MG63 (cell line): ENCODE measurements at places on chromosomes 13 and 19. TPM values are rescaled to one million over a fixed set of nuclear protein-coding genes. Genes with fewer than 3 reads are reported as not detected.

Gene KL
- total RNA-seq, result 0.59 and 2.1 TPM in 2 replicates

Gene RNF17
- total RNA-seq, result not detected in 2 replicates

Gene CAMSAP3
- 0.56 and 0.89 TPM in 2 replicates for total RNA-seq

Gene CLDN10
- not detected in 2 replicates for total RNA-seq

Gene ATP8A2
- total RNA-seq, result not detected in 2 replicates

Gene IL4I1
- 3.6 TPM in 1 of 2 replicates, not detected in the other for total RNA-seq

Gene METTL21C
- not detected in 2 replicates for total RNA-seq

Gene OR7D2
- not detected in 2 replicates for total RNA-seq

Gene PRPF31
- 88.3 and 112 TPM in 2 replicates for total RNA-seq

Gene PRTN3
- total RNA-seq, result not detected in 2 replicates

Gene DACT3
- total RNA-seq, result 1.5 and 1.7 TPM in 2 replicates

Gene ATP4A
- total RNA-seq, result not detected in 2 replicates

Gene RFPL4A
- total RNA-seq, result not detected in 2 replicates

Gene LILRA5
- total RNA-seq, result not detected in 2 replicates

Gene CEACAM16
- total RNA-seq, result 0.92 TPM in 1 of 2 replicates, not detected in the other

Gene GEMIN7
- total RNA-seq, result 28.2 and 73.6 TPM in 2 replicates

Gene TINCR
- total RNA-seq, result 0.10 and 0.23 TPM in 2 replicates

Gene TBXA2R
- total RNA-seq, result 1.9 and 2.1 TPM in 2 replicates

Gene CEACAM21
- not detected in 2 replicates for total RNA-seq

Gene ZNF468
- total RNA-seq, result 8.2 and 18.3 TPM in 2 replicates

Gene FOSB
- 0.33 TPM in 1 of 2 replicates, not detected in the other for total RNA-seq

Gene INSR
- total RNA-seq, result 3.9 and 7.6 TPM in 2 replicates

Gene TPRX1
- total RNA-seq, result not detected in 2 replicates

Gene MBD3L3
- total RNA-seq, result not detected in 2 replicates

Gene C19orf73
- total RNA-seq, result 3.7 and 4.6 TPM in 2 replicates

Gene KLF1
- not detected in 2 replicates for total RNA-seq

Gene NLRP4
- not detected in 2 replicates for total RNA-seq

Gene KCNN4
- 5.0 and 6.1 TPM in 2 replicates for total RNA-seq
